Stimulated activated CD4-positive, alpha-beta T cell treated with anti-CD3 and anti-CD28 coated beads, Interleukin-1b, Interleukin-23, amount 100 ng/mL, for 24 hours (primary cell): ENCODE measurements at places on chromosomes 7 and 10.

- no peak for DNase-seq
Observed at GRCh38 chr7:87128861-87129267, 23.4 kb upstream of the DMTF1 start.

DNA sequence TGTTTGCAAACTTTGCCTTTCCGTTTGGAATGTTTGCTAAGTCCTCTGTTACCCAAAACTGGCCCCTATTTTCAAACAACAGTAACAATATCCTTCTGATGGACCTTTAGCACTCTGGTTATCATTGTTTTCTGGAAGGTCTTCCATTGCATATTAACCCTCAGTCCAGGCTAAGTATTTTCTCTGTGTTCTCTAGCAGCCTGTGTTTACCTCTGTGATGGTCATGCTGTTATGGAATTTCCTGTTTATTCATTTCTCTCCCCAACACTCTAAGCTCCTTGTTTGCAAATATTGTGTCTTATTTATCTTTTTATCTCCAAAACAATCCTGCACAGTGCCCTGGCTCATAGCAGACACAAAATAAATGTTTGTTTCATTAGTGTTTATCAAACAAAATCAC lies 560.3 kb downstream of the ATRNL1 start:
- no peak for DNase-seq

DNA sequence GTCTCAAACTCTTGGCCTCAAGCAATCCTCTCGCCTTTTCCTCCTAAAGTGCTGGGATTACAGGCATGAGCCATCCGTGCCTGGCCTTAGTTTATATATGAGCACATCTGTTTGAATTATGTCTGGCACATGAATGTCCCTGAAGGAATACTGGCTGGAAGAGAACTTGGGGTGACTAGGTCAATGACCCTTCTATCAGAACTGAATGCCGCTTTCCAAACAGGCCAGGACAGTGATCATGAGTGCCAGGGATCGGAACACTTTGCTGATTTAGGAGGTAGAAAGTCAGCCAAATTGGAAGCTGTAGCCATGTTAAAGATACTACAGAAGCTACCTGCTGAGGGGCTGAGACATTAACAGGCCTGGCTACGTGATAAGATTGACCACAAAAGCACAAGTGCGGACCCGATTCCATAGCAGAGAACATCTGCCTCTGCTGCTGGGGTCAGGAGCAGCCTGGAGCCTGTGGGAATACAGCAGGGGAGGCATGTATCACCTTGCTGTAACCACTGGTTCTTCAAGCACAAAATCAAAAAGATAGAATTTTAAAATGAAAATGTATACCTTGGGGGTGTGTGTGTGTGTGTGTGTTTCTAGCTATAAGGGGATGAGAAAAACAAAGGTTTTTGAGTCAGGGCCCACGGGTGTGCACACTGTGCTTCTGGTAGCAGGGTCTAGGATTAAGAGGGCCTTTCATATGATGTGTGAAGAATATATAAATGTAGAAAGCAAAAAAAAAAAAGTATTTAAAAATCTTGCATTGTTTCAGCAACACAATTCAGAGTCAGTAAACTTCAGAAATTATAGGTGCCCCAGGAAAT lies 293.7 kb downstream of the BBS9 start:
- no peak for DNase-seq

GRCh38 chr10:60820093-60820754 lies 41.9 kb downstream of the CDK1 start:
- DNase-seq = no peak

DNA sequence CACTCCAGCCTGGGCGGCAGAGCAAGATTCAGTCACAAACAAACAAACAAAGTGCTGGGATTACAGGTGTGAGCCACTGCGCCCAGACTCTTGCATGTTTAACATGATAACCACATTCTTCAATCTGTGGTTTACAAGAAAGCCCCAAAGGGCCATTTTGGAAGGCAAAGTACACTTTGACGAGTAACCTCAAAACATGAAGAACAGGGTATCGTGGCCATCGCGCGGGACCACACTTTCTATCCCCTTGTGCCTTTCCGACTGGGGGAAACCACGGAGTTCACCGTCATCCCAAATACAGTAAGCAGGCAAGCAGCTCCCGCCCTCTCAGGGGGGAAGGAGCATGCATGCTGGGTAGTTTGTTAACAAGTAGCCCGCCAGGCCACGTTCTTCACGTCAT lies 125.2 kb downstream of the RNF216 start:
- DNase-seq = no peak

DNA sequence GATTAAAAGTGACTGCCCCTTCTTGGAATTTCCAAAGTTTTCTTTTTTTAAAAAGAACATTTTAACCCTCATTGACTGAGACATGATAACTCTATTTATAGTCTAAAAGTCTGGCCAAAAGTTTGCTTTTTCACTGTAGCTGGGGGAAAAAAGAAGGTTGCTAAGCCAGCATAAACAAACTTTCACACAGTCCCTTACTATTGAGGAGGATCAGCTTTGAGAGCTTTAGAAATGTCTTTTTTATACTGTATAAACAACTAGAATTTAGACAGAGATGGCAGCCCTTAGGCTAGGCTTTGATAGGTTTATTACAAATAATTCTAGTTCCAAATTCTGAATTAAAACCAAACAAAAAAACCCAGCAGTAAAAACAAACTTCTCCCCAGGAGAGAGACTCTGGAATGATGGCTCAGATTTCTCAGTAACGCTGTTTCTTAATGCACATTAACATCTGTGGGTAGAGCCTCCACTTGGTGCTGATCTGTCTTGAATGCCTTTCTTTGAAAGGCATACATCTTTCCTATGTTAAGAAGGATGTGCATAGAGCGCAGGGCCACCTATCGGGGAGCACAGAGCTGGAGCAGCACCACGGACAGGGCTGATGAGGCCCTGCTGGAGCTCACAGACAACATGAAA lies 100.9 kb upstream of the PDLIM1 start:
- DNase-seq = no peak

DNA sequence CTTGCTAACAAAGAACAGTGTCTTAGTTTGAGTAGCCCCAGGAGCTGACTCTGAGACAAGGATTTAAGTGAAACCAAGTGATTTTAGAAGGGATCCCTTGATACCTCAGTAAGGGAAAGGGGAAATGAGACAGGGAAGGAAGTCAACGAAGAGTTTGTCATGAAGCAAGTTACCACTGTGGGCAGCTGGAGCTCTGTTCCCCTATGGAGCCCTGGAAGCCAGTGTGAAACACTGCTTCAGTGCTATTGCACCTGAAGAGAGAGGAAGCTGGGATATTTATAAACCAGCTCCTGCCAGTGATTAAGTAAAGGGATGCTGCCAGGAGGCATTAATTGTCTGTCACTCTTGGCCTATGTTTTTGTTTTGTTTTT lies 58.9 kb upstream of the WAPL start:
- DNase-seq = no peak

GRCh38 chr7:143436325-143436946 lies 6.8 kb upstream of the TAS2R60 start:
- no peak for DNase-seq

- DNase-seq = no peak
Observed at GRCh38 chr10:71300555-71301370, 18.3 kb upstream of the SLC29A3 start.

DNA sequence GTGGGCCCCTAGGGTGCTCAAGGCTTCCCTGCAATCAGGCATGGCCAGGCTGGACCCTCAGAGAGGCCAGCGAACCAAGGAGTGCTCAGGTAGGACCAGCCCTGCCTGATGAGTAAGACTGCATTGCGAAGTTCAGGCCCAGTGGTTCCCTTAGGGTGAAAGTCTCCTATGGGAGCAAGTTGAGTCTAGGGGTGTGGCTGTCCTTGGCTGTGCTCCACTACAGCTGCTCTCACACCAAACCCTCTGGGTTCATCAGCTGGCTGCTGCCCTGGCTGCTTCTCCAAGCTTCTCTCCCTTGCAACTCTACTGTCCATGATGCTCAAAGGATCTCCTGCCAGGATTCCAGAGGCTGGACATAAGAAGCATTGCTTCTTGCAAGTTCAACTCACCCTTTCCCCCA lies 18.7 kb downstream of the FAM25A start:
- no peak for DNase-seq
